ENCODE measurements at places on chromosomes 5 and 9.

GRCh38 chr9:117234103-117234502, 180.8 kb downstream of the ASTN2 start:
- DNase-seq = no peak

GRCh38 chr9:113687107-113687679, 188.9 kb upstream of the ZNF618 start:
- no peak for DNase-seq

- no peak for DNase-seq
Observed at GRCh38 chr5:169862391-169862811, 117.9 kb downstream of the INSYN2B start.

DNA sequence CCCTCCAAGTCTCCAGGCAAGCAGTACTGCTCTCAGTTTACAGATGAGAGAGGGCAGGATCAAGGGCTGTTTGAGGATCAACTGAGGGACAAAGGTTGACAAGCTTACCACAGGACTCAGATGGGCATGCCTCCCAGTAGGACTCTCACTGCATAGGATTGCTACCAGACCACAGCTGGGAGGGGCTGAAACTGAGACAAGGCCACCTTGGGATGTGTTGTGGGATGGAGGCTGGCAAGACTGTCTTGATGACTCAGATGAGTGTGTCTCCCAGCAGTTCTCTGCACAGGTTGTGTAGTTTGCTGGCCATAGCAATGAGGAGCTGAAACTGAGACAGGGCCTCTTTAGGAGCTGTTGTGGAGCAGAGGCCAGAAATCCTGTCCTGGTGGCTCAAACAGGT, 222.2 kb upstream of the IRX1 start:
- DNase-seq = no peak

- DNase-seq = no peak
Observed at GRCh38 chr5:38751103-38751502, 94.7 kb upstream of the OSMR start.

DNA sequence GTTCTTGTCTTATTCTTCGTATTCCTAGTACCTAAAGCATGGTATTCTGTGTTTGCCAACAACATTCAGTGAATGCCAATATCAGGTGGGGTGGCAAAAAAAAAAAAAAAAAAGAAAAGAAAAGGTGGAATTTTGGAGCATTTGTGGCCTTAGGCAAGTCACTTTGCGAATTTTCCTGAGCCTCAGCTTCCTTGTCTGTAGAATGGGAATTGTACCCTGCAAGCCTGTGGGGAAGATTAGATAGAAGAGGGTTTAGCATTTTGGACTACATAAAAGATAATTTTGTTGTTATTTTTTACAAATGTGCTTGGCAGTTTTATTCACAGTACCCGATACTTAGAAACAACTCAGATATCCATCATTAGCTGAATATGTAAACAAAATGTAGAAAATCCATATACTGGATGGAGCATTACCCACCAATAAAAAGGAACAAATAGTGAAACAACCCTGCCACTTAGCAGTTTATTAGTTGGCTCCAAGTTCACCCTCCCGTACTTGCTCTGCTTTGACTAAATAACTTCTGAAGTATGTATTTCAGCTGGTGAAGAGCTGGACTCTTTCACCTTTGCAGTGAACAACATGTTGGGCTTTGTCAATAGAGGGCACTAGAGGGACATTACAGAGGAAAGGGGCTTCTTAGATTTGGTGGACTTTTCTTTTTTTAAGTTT, 13.6 kb downstream of the UBE2D2 start:
- DNase-seq = no peak

- no peak for DNase-seq
Observed at GRCh38 chr5:152185547-152186245, 219.4 kb downstream of the NMUR2 start.

DNA sequence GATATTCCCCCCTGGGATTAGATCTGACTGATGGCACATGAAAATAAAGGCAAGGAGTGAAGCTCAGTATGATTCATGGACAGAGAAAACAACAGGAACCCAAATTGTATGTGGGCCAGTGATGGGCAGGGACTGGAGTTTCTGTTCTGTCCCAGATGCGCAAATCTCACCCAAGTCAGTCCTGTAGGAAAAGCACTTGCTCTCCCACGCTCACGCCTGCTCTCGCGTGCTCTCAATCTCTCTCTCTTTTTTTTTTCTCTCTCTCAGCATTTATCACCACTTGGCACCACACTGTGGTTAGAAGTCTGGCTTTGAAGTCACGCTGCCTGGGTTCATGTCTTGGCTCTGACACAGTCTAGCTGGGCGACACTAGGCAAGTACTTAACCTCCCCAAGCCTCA, 106.5 kb upstream of the LRRTM2 start:
- DNase-seq = no peak

DNA sequence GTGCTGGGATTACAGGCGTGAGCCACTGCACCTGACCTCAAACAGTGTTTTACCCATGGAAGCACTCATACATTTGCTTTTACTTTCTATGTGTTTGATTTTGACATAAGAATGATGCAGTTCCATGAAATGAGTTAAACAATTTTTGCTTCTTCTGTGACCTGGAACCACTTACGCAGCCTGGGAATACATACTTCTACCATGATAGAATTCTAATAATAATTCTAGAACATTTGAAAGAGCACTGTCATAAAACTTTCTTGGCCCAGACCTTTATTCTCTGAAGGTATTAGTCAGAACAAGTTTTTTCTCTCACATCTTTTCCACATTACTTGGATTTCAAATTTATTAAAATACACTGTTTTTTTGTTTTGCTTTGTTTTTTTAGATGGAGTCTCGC, 25.3 kb upstream of the COL5A1 start:
- no peak for DNase-seq

- no peak for DNase-seq
Observed at GRCh38 chr9:105978336-105978735, 284.0 kb downstream of the TMEM38B start.

DNA sequence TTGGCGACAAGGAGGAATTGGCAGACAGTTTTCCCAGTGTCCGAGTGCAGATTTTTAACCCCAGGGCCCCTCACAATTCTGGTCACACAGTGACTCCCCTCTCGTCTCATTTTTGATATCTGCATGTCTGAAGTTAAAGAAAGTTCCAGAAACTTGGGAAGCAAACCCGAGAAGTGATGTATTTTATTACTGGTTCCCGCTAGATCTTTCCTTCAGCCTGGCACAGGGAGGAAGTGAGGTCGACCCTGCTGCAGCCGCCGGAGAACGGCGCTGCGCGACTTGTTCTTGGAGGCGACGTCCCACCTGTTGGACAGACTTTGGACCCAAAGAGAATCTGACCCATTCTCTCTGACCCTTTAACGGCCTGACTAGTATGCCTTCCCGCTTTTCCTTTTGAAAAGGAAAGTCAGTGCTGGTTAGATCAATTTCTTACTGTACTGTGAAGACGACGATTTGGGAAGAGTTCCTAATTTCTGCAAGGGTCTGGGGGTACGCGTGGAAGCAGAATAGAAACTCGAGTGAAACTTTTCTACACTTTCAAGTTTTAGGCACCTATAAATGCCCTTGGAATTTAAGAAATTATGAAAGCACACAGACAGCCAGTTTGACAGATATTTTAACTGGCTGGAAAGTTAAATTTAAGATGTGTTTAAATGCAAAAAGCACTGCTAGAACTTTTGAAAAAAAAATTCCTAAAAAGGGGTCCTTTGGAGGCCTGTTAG, 744 bp downstream of the OTULIN start:
- peak; percentile 16 for DNase-seq

- DNase-seq = no peak
Observed at GRCh38 chr5:103014983-103015382, 105.0 kb downstream of the GIN1 start.

GRCh38 chr5:6480133-6481051, 31.7 kb downstream of the UBE2QL1 start:
- no peak for DNase-seq

DNA sequence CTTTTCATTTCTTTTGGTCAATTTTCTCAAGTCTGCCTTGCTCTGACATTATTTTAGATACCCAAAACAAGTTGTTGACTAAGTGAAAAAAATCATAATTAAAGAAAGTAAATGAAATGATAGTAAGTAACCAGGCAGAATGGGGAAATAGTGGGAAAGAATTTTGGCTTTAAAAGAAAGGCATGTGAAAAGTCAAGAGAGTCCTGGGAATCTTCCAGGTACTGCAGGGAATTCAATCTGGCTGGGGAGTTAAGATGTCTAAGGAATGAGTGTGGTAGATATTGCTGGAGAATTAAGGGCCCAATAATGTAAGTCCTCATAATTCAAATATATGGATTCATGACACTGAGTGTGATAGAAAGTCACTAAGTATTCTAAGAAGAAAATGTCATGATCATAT, 123.1 kb upstream of the PAPPA start:
- no peak for DNase-seq

DNA sequence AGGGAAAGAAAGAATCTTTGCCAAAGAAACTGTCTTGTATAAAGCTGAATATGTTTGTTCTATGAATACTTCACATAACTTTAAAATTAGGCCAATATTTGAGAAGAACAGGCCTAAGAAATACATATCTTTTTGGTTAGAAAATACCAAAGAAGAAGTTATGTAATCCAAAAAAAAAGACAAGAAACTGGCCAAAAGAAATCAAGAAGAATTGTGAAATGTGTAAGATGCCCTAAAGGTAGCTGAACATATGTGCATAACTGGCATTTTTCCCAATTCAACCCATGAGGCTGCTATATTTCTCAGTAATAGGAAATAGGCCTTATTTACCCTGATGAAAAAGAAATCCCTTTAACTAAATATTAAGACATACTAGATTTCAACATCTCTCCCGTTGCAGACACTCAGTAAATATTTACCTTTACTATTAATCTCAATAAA, 290.0 kb downstream of the CETN3 start:
- DNase-seq = no peak

DNA sequence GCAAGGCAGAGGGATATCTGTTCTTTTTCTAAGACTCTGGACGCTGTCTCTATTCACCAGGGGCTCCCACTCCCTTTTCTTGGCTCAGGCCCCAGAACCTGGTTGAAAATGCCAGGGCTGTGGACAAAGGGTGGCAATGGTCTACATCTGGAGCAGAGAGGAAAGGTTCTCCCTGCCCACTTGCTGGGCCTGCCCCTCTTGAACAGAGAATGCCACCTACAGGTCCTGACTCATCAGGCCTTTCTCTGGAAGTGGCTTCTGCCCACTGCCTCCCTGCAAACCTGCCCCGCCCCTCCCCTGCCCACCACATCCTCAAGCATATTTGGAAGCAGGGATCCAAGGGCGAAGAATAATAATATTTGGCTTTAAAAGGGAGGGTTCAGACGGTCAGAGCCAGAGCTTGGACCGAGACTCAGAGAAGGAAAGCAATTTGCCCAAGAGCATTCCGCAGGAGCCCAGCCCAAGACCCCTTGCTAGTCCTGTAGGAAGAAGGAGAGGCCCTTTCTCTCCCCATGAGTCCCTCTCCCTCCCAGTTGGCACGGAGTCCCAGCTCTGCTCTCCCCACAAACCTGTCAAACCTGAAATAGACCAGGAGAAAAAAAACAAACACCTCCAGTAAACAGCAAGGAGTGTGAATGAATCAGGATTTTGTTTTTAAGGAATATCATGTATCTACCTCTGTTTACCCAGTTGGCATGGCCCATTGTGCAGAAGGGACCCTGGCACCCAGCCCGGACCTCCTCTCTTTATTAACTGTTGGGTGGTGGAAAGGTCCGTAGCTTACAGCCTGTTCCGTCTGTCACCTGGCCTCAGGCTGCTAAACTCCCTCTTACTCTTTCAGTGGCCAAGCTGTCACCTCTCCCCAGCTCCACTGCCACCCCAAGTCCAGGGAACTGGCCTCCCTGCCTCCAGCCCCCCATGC, 37.7 kb upstream of the STXBP1 start:
- no peak for DNase-seq

DNA sequence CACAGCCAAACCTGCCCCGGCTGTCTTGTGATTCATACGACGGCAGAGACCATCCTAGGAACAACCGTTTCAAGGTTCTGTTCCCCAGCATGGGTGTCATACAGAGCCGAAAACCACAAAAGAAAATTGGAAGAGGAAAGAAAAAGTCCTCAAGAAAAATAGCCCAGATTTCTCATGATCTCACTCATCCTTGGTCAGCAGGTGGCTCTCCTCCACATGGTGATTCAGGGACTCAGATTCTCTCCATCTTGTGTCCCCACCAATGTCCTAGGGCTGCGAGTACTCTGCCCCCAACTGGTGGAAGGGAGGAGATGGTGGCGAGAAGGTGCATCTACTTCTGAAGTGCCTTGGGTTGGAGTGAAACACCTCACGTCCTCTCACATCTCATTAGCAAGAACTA, 25.6 kb downstream of the PDZD2 start:
- DNase-seq = no peak

DNA sequence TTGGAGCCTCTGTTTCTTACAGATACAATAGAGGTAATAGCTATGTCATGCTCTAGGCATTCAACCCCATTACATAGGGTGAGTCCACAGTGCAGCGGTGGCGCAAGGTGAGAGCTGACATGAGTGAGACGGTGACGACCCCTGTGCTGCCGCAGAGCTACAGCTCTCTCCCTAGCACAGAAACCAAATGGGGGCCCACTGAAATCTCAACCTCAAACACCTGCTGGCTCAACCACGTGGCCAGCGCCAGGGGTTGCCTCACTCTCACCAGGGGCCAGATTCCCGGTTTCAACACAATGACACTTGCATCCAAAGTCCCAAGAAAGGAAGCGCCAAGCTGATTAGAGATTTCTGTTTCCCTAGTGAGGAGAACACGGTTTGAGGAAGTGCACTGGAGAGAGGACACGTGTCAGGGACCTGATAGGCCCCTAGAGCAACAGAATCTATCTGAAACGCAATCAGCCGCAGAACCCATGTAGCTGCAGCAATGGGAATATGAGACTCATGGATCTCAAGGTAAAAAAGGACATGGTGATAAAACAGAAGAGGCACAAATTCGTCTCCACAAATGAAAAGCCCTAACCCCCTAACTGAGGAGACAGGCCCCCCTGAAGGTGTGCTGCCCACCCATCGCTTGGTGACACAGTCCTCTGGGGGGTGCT, 114.3 kb downstream of the CRB2 start:
- no peak for DNase-seq

DNA sequence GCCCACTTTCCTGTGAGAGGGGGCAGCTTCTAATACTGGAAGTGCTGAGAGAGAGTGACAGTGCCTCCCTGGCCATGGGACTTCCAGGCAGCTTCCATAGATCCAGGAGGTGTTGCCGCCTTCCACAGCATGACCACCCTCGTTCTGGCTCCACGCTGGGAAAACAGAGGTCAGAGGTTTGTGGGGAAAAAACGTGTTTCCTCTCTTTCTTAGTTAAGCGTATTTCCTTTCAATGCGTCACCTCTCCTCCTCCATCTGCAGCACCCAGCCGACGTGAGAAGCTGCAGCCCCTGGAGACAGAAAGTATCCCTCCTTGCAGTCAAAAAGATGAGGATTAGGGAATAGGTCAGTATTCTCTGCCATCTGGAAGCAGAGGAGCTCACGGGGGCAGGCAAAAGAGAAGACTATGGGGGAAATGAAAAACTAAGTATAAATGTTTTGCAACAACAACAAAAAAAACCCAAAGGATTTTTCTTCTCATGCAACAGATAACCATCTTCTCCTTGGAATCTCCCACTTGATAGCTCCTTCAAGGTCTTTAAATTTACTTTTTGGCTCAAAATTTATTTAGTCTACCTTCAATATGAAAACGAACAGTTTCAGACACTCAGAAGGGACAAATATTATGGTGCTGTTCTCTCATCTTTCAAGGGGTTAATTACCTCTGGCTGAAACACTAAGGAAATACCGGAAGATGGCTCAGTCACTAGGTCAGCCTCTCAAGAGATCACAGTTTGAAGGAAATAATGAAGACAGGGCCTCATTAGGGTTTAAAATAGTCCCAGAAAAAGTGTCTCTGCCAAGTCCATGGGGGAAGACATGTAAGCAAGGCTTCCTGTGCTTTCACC, 38.0 kb downstream of the MTMR12 start:
- DNase-seq = no peak

All from activated naive CD4-positive, alpha-beta T cell treated with anti-CD3 and anti-CD28 coated beads, Interleukin-2, amount 50 U/mL, for 16 hours (primary cell).